ENCODE measurements at places on chromosomes 4 and X.

GRCh38 chr4:163967263-163967662 lies 472.8 kb downstream of the TMA16 start:
- DNase-seq, result no peak

DNA sequence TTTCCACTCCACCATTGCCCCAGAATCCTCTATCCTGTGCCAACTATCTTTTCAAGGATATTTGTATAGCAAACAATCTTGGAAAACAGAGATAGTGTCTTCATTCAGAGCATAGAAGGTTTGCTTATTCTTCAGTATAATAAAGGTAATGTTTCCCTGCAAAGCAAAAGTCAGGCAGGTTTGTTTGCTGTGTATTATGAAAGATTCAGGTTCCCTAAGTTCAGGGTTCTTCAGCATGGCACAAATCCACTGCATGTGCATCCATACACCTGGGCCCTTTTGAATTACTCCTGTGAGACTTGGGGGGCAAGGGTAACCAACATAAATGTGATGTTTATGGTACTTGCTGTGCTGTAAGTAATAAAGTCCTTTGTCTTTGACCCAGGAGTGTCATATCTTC lies 33.2 kb upstream of the ZC4H2 start:
- DNase-seq, result no peak

GRCh38 chrX:87388381-87388780 lies 129.2 kb upstream of the KLHL4 start:
- DNase-seq, result no peak

GRCh38 chrX:68807818-68808217 lies 21.0 kb upstream of the EFNB1 start:
- DNase-seq, result no peak

GRCh38 chrX:69285401-69285877 lies 120.2 kb upstream of the PJA1 start:
- DNase-seq, result peak; percentile 48

- DNase-seq, result no peak
These were observed 22.2 kb downstream of the BTC start for GRCh38 chr4:74772106-74772505.

GRCh38 chr4:180156684-180157083 lies 2086.5 kb upstream of the TENM3 start:
- no peak for DNase-seq

DNA sequence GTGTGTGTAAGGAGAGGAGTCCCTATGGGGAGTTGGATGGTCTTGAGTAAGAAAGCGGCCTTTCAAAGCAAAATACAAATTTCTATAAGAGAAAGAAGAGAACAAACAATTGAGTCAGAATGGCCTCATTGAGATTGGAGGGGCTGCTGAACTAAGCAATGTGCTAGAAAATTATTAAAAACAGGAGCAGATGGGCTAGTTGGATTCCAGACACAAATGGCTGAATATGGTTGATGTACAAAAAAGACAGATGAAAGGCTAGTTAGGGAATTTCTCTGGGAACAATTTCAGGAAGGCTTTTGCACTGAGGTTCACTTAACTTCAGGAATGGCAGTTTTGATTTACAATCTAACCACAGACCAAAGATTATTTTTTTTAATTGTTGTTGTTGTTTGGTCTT lies 1806.8 kb upstream of the TENM3 start:
- peak; percentile 8 for DNase-seq

GRCh38 chr4:68267433-68267944 lies 22.0 kb upstream of the TMPRSS11B start:
- peak; percentile 56 for DNase-seq

DNA sequence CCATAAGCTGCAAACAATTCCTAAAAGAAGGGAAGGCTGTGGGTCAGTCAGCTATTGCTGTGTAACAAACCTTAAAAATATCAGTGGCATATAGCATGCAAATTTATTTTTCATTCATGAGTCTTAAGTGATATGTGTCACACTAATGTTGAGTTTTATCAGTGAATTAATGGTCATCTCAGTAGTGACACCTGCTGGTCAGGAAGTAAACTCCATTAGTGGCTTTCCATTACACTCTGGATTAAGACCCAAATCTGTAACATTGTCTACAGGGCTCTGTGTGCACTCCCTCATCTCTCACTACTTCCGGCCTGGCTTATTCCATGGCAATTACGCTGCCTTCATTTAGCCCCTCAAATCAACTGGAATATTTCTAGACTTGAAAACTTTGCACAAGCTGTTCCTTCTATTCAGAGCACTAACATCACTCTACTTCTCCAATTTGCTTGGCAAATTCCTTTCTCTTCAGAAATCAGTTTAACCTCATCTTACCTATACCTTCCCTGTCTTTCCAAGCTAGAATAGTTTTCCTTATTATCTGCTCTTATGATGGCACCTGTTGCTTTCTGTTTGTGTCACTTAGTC lies 217.3 kb upstream of the TAPT1 start:
- DNase-seq, result peak; percentile 46

DNA sequence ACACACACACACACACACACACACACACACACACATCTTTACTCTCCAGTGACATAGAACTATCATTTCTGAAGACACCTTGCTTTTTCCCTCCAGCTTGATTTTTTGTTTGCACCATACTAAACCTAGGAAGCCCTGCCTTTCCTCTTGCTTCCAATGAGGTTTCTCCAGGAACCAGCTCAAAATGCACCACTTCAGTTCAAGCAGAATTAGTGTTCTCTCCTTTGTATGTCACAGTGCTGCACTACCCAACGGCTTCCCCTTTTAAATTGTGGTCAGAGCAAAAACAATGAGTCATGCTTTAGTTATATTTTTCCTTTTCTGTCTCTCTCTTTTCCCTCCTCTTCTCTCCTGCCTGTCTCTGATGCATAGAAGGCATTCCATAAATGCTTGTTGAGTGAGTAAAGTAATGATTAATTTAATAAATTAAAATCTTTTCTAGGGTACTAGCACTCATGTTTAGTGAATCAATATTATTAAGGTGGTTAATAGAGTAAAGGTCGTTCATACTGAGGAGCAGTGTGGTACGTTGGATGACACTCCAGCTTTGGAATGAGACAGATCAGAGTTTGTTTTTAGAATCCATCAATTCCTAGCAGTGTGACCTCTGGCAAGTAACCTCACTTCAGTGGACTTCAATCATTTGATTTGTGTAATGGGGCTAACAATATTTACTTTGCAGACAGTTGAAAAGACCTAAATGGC lies 5.9 kb downstream of the RTL3 start:
- DNase-seq, result peak; percentile 88

DNA sequence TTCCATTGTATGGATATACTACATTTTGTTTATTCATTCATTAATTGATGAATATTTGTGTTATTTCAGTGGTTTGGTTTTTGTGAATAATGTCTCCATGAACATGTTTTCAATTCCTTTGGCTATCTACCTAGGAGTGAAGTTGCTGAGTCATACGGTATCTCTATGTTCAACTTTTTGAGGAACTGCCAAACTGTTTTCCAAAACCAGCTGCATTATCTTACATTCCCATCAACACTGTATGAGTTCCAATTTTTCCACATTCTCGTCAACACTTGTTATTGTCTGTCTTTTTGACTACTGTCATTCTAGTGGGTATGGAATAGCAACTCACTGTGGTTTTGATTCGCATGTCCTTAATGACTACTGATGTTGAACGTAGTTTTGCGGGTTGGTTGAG lies 388.6 kb upstream of the MAGEB2 start:
- DNase-seq, result peak; percentile 75

DNA sequence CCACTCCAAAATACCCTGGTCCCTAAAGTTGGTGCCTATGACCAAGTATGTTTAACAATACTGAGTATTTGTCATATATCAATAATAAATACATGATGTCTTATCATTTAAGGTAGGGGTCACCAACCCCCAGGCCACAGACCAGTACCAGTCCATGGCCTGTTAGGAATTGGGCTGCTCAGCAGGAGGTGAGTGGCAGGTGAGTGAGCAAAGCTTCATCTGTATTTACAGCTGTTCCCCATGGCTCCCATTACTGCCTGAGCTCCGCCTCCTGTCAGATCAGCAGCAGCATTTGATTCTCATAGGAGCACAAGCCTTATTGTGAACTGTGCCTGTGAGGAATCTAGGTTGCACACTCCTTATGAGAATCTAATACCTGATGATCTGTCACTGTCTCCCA lies 126.2 kb downstream of the HNRNPD start:
- DNase-seq, result no peak

DNA sequence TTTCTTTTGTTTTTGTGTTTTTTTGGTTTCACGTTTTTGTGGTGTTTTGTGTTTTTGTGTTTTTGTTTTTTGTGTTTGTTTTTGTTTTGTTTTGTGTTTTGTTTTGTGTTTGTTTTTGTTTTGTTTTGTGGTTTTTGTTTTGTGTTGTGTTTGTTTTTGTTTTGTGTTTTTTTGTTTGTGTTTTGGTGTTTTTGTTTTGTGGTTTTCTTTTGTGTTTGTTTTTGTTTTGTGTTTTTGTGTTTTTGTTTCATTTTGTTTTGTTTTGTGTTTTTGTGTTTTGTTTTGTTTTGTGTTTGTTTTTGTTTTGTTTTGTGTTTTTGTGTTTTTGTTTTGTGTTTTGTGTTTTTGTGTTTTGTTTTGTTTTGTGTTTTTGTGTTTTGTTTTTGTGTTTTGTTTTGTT lies 20.9 kb downstream of the CSF2RA start:
- no peak for DNase-seq

DNA sequence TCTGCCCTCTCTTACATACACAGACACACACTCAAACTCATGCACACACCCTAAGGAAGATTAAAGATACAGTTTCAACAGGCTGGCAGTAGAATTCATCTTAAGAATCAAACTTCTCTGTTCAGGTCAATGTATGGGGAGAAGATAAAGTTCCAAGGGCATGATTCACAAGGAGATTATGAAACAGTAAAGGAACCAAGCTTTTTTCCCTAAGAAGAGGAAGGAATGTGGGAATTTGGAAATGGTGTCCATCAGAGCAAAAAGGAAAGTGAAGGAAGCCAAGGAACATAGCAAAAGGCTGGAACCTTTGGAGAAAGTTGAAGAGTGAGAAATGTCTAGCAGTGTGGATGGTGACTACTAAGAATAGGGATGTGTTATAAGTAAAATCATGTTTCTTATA lies 191.0 kb upstream of the NPY2R start:
- DNase-seq, result peak; percentile 41

- DNase-seq, result no peak
These were observed 72.7 kb upstream of the SLIT2 start for GRCh38 chr4:20178902-20179576.

DNA sequence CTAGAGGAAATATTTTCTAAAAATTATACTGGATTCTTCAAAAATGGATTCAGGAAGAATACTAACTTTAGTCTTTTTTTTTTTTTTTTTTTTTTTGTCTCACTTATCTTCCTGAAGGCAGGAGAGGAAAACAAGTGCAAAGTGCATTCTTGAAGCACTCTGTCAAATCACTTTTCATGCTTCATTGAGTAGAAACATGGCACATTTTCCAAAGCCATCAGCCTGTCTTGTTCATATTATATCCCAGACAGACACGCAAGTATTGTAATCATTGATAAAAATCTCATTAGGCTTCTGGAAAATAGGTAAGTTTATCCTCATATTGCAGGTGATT lies 1.2 kb downstream of the BBS12 start:
- no peak for DNase-seq

DNA sequence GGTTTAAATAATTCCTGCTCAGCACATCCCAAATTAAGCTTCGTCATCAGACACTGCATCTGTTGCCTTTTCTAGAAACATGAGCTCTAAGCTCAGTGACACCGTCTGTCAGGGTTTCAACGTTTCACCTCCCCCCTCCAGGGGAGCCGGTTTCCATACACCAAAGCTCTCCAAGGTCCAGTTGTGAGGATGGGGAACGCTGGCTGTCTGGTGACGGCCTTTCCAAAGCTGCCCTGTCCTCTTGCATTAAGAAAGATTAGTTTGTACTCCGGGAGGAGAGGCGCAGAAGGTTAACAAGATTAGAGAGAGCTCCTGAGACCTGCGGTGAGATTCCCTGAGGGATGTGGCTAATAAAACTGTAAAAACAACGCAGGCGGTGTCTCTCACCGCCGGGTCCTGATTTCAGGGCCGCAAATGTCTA lies 43.2 kb downstream of the ASMT start:
- no peak for DNase-seq

DNA sequence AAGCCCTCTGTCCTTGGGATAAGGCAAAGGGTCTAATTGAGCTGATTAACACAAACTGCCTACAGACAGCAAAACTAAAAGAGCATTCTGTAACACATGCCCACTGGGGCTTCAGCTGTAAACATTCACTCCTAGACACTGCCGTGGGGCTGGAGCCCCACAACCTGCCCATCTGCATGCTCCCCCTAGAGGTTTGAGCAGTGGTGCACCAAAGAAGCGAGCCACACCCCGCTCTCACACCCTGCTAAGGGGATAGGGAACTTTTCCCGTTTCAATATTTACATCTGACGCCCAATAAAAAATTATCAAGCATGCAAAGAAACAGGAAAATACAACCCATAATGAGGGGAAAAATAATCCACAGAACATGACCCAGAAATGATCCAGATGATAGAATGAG lies 46.9 kb upstream of the HSD17B10 start:
- no peak for DNase-seq

DNA sequence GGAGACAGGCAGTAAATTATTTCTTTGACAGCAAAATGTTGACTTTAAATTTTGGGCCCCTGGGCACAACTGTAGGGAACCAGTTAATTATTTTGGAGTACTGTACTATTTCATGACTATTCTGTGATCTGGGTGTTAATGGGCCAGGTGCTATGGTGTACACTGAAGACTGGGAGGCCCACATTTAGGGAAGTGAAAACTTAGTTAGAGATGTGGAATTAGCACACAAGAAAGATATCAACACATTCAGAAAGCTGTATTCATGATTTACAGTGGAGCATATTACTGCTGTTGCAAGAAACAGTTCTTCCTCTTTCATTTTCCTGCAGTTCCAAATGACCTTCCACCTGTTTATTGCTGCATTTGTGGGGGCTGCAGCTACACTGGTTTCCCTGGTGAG lies 12.4 kb downstream of the PLP1 start:
- no peak for DNase-seq

GRCh38 chr4:169239221-169239905 lies 31.4 kb downstream of the SH3RF1 start:
- peak; percentile 29 for DNase-seq

DNA sequence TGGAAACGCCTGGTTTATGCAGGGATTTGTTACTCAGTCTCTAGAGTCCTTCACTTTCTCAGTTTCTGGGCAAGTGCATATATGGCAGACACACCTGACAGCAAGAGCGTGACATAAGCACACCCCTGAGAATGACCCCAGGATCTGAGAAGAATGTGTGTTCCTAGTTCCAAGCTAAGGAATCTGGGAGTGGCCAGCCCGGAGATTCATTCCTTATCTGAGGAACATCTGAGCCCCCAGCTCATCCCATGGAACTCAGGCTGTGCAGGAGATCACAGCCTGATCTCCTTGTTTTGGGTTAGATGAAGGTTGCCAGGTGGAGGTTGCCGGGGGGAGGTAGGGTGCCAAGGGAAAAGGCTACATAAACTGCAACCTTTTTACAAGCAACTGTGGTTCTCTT lies 23.8 kb upstream of the KIAA0232 start:
- DNase-seq, result no peak

GRCh38 chrX:132591719-132592275 lies 103.0 kb upstream of the MBNL3 start:
- DNase-seq, result no peak

GRCh38 chr4:123463869-123464268 lies 67.3 kb downstream of the SPRY1 start:
- no peak for DNase-seq
